MG63 (cell line): ENCODE measurements at places on chromosomes 2 and 18. TPM values are rescaled to one million over a fixed set of nuclear protein-coding genes. Genes with fewer than 3 reads are reported as not detected.

DNA sequence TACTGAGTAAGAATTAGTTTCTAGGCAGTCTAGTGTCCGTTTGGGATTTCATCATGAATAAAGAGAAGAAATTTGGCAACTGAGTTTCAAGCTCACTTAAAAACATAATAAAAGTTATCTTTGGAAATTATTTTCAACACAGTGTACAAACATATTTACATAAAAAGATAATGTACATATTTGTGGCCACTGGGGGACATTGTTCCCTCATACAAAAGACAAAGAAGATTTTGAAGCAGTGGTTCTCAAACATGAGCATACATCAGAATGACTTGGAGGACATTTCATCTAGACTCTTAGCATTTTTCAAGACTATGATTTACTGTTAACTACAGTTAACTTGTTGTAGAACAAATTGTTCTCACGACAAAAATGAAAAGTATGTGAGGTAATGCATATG lies 15.7 kb upstream of the TTC21B start:
- DNase-seq, result no peak

DNA sequence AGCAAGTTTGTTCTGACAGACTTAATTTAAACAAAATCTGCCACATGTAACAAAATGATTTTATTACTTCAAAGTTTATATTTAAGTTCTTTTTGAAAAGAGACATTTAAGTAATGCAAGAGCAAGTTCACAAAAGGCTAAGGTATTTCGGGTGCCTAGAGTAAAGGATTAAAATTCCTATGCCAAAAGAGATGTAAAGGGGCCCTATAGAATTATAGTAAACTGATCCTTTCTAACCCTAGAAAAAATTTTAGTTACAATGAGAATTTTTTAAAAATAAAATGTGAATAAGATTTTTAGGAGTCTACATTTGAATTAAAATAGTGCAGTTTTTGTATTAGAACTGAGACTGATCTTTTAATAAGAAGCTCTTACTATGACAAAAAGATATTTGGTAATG lies 147.1 kb downstream of the PLEKHA3 start:
- no peak for DNase-seq

- no peak for DNase-seq
Measured at GRCh38 chr2:49931241-49931640, 776.9 kb upstream of the FSHR start.

DNA sequence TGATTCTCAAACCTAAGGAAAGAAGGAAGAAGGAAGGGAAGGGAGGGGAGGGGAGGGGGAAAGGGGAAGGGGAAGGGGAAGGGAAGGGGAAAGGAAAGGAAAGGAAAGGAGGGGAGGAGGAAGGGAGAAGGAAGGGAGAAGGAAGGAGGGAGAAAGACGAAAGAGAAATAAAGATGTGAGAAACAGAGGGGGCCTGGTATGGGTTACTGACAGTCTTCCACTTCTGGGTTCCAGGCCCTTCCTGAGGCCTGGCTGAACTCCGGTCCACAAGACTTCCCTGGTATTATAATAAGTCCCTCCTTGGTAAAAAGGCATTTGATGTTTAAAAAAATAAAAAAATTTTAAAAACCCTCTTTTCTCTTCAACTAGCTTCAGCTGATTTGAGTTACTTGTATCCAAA lies 17.4 kb downstream of the SLC4A5 start:
- no peak for DNase-seq

Gene LRRTM4
- not detected in 2 replicates for total RNA-seq

Gene MYOM1
- total RNA-seq, result 0.03 and 0.05 TPM in 2 replicates

Gene REG1B
- total RNA-seq, result not detected in 2 replicates

Gene GALNT13
- 0.07 TPM in 1 of 2 replicates, not detected in the other for total RNA-seq

Gene HAAO
- total RNA-seq, result not detected in 2 replicates

Gene NAT8
- not detected in 2 replicates for total RNA-seq
